ENCODE measurements at places on chromosomes 3 and 15. TPM values are rescaled to one million over a fixed set of nuclear protein-coding genes. Genes with fewer than 3 reads are reported as not detected.

- H3K36me3 ChIP-seq: no peaks in the 10 kb centered on the region
- H3K27me3 ChIP-seq: no peaks in the 10 kb centered on the region
- H3K4me1 ChIP-seq: no peaks in the 10 kb centered on the region
Measured at GRCh38 chr3:72829701-72830100, 18.5 kb downstream of the SHQ1 start.

DNA sequence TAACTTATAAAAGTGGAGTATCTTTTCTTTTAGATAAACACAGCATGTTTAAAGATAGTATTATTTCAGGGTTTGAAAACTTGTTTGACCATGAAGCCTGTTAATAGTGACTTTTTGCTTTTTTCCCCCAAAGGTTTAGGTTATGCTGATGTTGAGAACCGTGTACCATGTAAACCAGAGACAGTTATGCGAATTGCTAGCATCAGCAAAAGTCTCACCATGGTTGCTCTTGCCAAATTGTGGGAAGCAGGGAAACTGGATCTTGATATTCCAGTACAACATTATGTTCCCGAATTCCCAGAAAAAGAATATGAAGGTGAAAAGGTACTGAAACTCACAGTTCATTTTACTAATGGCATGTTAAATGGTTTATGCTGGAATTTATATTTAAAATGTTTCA, 5.1 kb downstream of the LACTB start:
- no peaks in the 10 kb centered on the region for H3K4me1 ChIP-seq
- H3K4me3 ChIP-seq: no peak overlapping the region
- no peak for DNase-seq
- no peaks in the 10 kb centered on the region for H3K27me3 ChIP-seq

GRCh38 chr15:39243396-39243795, 337.5 kb upstream of the THBS1 start:
- no peak overlapping the region for H3K27ac ChIP-seq
- peaks cover 5% of the 10 kb centered on the region for H3K36me3 ChIP-seq
- H3K4me3 ChIP-seq: no peak overlapping the region
- H3K4me1 ChIP-seq: peaks cover 4% of the 10 kb centered on the region
- DNase-seq: no peak

- peaks cover 8% of the 10 kb centered on the region for H3K4me1 ChIP-seq
- peak; percentile 94 for DNase-seq
- no peak overlapping the region for H3K27ac ChIP-seq
- no peak overlapping the region for H3K4me3 ChIP-seq
- H3K27me3 ChIP-seq: no peaks in the 10 kb centered on the region
Measured at GRCh38 chr3:189961522-189962161, 159.1 kb downstream of the P3H2 start.

DNA sequence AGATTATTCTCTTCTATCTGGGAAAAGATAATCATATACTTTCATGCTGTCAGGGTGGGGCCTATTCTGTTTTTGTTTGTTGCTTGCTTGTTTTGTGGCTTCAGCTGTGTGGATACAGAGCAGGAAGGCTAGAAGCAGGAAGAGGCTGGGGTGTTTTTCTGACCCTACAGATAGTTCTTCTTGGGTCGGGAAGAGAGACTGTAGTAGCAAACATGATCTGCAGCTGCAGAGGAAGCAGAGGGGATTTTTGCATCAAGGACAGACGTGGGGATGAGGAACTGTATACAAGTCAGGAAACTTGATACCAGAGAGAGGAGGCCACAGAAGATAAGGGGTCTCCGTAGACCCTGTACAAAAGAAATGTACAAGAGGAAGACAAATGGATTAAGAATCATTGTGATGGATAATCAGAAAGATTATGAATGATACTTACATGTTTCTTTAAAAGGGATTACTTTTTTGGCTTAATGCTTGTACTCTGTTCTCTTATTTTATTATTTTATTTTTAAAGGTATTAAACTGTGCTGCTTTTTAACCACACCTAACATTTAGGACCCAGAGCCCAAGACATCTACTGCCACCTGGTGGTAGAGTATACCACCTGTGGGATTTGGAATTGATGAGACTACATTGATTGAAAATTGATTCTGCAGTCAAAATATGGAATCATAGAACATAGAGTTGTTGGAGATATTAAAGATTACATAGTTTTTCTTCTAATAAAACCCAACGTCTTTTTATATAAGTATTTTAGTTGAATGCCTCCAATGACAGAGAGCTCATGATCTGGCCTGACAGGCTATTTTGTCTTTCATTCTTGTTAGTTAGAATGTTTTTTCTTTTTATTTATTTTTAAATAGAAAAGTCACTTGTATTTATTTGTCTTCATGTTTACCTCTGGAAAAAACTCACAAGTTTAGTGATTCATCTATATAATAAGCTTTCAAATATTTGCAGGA, 87.3 kb upstream of the ROPN1 start:
- no peak overlapping the region for H3K27ac ChIP-seq
- no peaks in the 10 kb centered on the region for H3K4me1 ChIP-seq
- no peaks in the 10 kb centered on the region for H3K36me3 ChIP-seq
- DNase-seq: peak; percentile 79
- no peak overlapping the region for H3K4me3 ChIP-seq

GRCh38 chr3:45644063-45644790, 45.0 kb upstream of the SACM1L start:
- H3K4me1 ChIP-seq: peaks cover 27% of the 10 kb centered on the region
- peak overlapping the region; percentile 68 for H3K27ac ChIP-seq
- H3K4me3 ChIP-seq: no peak overlapping the region

GRCh38 chr3:197001972-197002700, 27.5 kb downstream of the MELTF start:
- H3K27ac ChIP-seq: no peak overlapping the region
- H3K27me3 ChIP-seq: peaks cover 30% of the 10 kb centered on the region
- peak overlapping the region; percentile 60 for H3K4me3 ChIP-seq

DNA sequence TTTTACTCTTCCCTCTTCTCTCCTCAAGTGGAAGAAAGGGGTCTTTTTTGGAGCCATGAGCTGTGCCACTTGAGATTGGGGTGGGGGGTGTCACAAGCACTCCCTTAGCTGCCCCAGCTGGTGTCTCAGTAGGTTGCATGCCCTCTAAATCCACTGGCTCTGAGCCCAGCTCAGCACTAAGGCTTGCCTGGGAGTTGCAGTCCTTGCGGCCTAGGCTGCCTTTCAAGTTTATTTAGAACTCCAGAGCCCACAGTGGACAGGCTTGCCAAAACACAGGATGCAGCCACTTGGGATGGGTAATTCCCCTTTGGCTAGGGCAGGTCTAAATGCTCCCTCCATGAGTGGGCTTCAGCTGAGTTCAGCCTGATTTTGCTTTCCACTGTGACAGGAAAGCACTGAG, 24.7 kb downstream of the C3orf20 start:
- H3K36me3 ChIP-seq: no peaks in the 10 kb centered on the region
- DNase-seq: no peak
- H3K4me3 ChIP-seq: no peak overlapping the region

DNA sequence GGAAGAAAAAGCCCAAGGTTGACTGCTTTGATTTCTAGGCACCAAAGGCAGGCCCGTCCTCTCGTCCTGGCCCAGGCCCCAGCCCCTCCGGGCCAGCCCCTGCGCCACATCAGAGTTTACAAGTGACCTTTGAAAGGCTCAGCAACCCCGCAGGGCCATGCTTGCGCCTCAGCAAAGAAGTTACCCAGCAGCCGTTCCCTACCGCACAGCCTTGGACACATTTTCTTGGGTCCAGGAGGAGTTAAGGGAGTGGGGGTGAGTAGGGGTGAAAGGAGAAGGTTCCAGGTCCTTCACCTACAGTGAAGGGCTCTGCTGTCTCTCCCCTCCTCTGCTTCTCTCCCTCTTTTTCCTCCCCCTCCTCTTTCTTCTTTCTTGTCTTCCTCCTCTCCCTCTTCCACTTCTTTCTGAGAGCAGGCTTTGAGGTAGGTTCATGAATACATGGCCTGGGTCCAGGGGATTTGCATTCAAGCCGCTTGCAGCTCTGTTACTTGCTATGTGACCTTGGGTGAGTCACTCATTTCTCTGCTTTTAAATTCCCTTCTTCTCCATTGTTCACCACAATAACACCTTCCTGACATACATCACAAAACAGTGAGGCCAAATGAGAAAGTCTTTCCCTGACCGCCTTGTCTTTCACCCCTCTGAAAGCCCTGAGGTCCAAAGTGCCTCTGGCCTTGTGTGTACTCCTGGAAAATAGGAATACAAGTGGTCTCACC, 223.3 kb upstream of the TPRG1 start:
- no peaks in the 10 kb centered on the region for H3K36me3 ChIP-seq
- no peaks in the 10 kb centered on the region for H3K27me3 ChIP-seq
- peak overlapping the region; percentile 72 for H3K4me3 ChIP-seq
- peak overlapping the region; percentile 98 for H3K27ac ChIP-seq
- peak; percentile 63 for DNase-seq
- peaks cover 14% of the 10 kb centered on the region for H3K4me1 ChIP-seq

- no peaks in the 10 kb centered on the region for H3K27me3 ChIP-seq
- peak; percentile 34 for DNase-seq
- H3K36me3 ChIP-seq: no peaks in the 10 kb centered on the region
- no peak overlapping the region for H3K4me3 ChIP-seq
Measured at GRCh38 chr3:128464188-128464587, 2.5 kb downstream of the DNAJB8 start.

GRCh38 chr3:70006089-70006488, 6.6 kb downstream of the SAMMSON start:
- no peak overlapping the region for H3K4me3 ChIP-seq
- no peaks in the 10 kb centered on the region for H3K4me1 ChIP-seq
- no peak overlapping the region for H3K27ac ChIP-seq
- H3K27me3 ChIP-seq: no peaks in the 10 kb centered on the region
- DNase-seq: no peak
- H3K36me3 ChIP-seq: no peaks in the 10 kb centered on the region

- no peak for DNase-seq
- H3K27me3 ChIP-seq: no peaks in the 10 kb centered on the region
- H3K27ac ChIP-seq: no peak overlapping the region
- no peaks in the 10 kb centered on the region for H3K4me1 ChIP-seq
- no peaks in the 10 kb centered on the region for H3K36me3 ChIP-seq
- H3K4me3 ChIP-seq: no peak overlapping the region
Measured at GRCh38 chr15:70241561-70242320, 144.0 kb upstream of the TLE3 start.

- no peak overlapping the region for H3K4me3 ChIP-seq
- no peaks in the 10 kb centered on the region for H3K36me3 ChIP-seq
- no peak for DNase-seq
- no peak overlapping the region for H3K27ac ChIP-seq
Measured at GRCh38 chr15:19973718-19974117, 567.9 kb downstream of the GOLGA6L6 start.

GRCh38 chr15:70422342-70422741, 324.6 kb upstream of the TLE3 start:
- H3K27ac ChIP-seq: no peak overlapping the region
- no peak overlapping the region for H3K4me3 ChIP-seq
- DNase-seq: no peak
- no peaks in the 10 kb centered on the region for H3K27me3 ChIP-seq
- H3K36me3 ChIP-seq: no peaks in the 10 kb centered on the region

- H3K4me1 ChIP-seq: peaks cover 1% of the 10 kb centered on the region
- no peak overlapping the region for H3K27ac ChIP-seq
- no peak overlapping the region for H3K4me3 ChIP-seq
- no peaks in the 10 kb centered on the region for H3K27me3 ChIP-seq
Measured at GRCh38 chr15:96549136-96549535, 218.6 kb downstream of the NR2F2 start.

The ATP13A5 gene
- not detected for total RNA-seq

The STXBP5L gene
- 2.9 TPM for total RNA-seq

The NIT2 gene
- 18.2 TPM for total RNA-seq

The CFAP91 gene
- total RNA-seq: 4.9 TPM

The HCN4 gene
- total RNA-seq: 10.1 TPM

Data from GM23338 (cell line).